NCI-H187 treated with DMSO at 0.1 percent for 48 hours (cell line): ENCODE measurements at places on chromosomes 13 and 19.

DNA sequence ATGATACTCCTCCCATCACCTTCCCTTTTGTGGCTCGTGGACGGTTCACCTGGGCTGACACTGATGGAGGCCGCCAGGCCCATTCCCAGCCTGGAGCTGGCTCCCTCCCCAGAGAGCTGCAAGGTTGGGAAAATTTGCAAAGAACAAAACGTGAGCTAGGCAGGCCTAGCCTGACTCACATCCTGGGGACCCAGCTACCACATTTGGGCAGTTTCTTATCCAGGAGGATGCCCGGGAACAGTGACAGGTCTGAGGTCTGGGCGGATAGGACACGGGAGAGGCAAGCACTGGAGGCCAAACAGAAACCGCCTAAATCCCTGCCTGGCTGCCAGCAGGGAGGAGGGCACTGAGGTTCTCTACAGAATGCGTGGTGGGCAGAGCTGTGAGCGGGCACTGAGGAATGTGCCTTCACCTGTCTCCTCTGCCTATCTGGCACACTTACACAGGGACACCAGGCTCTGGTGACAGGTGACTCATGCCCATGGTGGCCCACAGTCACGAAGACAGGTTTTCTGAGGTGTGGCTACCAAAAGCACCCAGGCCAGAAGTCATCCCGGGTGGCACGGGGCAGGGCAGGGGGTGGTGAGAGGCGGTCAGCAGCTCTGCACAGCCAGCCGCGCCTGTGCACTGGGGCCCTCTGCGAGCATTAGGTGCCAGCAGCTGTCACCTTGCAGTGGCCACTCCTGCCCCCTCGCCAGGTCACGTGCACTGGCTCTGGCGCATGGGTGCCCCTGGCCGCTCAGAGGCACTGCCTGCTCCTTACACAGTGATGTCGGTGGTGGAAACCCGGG, 23.2 kb downstream of the SH3GL1 start:
- DNase-seq = no peak

DNA sequence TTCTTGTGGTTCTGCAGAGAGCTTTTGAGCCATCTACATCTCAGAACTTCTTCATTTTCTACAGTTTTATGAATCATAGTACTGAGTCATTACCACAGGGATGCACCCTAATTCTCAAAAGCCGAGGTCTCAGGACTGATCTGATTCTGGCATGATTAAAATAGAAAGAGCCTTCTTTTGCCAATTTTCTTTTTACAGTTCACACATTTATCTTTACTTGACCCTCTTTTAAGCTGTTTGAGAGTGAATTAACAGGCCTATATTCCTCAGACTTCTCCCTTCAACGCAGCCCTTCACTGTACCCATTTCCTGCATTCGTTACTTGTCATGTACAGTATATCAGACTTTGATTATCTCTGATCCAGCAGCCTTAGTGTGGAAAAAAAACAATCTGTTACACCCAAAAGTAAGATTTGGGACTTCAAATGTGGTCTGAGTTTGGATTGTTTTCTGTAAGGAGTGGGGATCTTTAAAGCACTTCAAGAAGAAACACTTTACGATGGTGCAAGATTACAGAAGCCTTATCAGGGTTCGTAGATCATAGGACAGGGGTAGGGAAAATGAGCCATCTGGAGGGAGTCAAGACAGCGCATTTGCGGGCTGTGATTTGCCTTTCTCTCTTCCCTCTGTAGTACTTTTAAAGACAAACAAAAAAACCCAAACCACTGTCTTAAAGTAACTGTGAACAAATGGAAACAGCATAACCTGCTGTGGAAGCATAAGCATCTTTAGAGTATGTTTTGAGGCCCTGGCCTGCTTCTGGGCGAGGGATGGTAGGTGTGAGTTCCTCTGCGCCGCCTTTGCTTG, 15.3 kb upstream of the GPR183 start:
- DNase-seq = no peak

DNA sequence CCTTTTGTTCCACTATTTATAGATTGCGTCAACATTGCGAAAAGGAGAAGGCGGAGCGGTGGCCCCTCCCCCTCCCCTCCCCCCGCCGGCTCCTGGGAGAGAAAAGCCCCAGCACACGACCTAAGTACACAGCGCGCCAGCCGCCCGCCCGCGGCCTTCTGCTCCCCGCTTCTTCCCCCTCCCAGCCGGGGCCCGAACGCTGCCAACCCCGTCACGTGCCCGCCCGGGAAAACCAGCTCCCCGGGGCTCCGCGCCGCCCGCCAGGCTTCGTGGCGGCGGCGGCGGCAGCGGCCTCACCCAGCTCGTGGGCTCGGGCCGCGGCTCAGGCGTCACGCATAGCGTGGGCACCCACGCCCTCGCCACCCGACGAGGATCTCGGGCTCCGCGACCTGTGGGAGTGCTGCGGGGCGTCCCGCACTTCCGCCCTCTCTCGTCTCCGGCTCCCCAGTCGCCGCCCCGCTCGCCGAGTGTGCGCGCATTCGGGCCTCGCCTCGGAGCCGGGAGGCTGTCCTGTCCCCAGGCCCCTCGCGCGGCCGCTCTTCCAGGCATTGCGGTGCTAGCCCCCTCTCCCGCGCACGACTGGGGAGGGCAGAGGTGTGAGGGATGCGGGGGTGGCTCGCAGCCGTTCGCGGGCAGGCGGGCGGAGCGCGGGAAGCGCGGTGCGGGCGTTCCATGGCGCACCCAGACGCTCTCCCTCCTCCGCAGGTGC, 110.5 kb downstream of the KCNRG start:
- peak; percentile 72 for DNase-seq

GRCh38 chr19:30659638-30660037, 287.5 kb downstream of the ZNF536 start:
- DNase-seq = no peak

GRCh38 chr19:29927944-29928625, 14.0 kb upstream of the URI1 start:
- DNase-seq = no peak

DNA sequence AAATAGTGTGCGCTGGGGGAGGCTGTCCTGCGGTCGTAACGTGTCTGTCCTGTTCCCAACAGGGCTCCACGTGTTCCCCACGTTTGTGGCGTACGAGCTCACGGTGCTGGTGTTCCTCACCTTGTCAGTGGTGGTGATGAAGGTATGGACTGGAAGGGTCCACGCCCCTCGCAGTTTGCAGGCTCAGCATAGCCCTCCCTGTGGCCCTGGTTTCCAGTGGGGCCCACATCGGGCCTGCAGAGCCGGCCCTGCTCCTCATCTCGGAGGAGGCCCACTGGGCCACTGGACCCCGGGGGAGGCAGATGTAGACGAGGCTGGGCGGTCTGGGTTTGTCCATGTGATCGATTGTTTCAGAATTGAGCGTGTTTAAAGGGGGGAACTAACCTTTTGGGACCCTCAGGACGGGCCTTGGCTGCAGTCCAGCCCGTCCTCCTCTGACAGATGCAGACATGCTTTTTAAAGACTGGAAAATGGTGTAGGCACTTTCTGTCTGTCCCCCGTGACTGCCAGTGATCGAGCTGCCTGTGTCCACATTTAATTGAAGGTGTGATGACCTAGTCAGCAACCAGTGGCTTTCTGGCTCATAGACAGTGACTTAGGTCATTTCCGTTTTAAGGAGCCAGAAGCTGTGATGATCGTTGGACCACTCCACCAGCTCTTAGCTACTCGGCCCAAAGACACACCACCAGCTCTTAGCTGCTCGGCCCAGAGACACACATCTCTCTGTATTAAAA, 37.1 kb upstream of the TFDP1 start:
- no peak for DNase-seq

DNA sequence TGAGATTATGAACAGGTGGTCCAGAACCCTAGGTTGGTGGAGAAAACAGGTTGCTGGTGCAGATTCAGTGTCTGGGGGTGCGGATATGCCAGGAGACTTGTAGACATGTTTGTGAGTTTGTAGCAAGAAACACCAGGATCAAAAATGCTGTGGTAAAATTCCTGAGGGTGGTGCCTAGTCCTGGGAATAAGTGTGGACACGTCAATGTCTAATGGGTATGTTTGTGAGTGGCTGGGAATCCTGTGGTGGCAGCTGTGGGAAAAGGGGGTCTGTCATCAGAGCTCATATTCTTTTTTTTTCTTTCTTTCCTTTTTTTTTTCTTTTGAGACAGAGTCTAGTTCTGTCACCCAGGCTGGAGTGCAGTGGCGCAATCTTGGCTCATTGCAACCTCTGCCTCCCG, 7.2 kb downstream of the ZNF708 start:
- no peak for DNase-seq

DNA sequence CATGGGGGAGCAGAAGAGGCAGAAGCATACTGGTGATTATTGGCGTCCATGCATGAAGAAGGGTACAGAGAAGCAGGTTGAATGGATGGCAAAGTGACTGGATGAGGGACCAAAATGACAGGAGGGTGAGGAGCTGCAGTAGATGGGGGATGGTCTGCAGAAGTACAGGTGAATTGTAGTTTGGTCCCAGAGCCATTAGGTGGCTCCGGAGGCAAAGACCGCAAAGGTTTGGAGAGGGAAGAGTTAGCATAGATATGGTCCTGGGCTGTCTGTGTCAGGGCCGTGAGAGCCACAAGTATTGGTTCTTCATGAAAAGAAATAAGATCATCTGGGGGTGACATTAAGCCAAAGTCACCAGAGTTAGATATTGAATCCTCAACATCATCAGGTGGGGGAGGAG, 59.0 kb upstream of the ZNF726 start:
- no peak for DNase-seq

GRCh38 chr19:19280561-19280960, 7.5 kb upstream of the TM6SF2 start:
- DNase-seq = no peak

GRCh38 chr13:70835371-70835770, 727.1 kb upstream of the KLHL1 start:
- no peak for DNase-seq

DNA sequence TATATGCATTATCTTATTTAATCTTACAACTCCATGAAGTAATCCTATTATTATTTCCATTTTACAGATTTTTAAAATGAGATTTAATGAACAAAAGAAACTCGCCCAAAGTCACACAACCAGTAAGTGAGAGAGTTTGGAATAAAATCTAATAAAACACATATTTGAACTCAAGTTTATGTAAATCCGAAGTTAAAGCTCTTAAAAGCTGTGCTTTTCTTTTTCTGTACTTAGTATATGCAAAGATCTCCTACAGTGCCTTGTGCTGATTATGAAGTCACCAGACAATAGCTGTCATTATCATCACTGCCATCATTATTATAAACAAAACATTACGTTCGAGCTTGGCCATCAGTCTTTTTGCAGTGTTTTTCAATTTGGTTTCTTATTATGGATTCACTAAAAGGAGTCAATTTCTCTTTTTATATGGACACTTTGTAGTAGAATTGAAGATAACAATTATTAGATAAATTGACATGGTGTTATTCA, 29.7 kb upstream of the ENOX1 start:
- no peak for DNase-seq

DNA sequence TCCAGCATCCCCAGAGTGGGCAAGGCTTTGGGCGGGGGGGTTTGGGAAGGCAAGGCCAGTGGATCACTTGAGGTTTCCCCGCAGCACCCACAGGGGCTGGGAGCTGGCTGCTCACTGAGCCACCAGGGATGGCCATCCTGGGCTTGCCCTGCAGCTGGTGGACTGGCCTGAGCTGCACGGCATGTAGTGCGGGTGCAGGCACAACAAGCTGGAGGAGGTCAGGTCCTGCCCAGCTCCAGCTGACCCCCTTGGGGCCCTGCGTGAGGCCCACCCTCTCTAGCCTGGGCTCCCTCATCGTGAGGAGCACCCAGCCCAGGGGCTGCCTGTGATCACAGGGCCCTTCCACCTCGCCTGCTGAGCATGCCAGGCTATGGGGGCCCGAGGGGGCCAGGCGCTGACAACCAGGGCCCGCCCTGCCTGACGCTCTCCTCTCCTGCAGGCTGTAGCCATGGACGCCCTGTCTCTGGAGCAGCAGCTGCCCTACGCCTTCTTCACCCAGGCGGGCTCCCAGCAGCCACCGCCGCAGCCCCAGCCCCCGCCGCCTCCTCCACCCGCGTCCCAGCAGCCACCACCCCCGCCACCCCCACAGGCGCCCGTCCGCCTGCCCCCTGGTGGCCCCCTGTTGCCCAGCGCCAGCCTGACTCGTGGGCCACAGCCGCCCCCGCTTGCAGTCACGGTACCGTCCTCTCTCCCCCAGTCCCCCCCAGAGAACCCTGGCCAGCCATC, 22.9 kb downstream of the COMP start:
- no peak for DNase-seq

- no peak for DNase-seq
Observed at GRCh38 chr19:42149447-42150202, 17.4 kb upstream of the POU2F2 start.

GRCh38 chr13:90615767-90616166, 731.7 kb upstream of the MIR17HG start:
- no peak for DNase-seq

DNA sequence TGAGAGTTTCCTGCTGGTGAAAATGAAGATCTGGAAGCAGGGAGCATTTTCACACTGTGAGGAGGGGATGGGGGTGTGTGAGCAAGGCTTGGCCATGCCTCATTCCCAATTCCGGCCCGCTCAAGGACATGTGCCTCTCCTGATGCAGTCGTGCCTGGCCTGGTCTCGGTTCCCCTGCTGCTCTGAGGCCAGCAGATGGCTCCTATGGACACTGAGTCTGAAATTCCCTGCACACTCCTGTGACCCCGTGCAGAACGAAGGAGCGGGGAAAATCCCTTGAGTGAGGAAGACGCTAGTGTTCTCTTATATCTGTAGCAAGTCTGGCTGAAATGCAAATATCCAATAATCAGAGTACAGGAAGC, 363 bp upstream of the ZNF763 start:
- no peak for DNase-seq

GRCh38 chr13:113205428-113205931, 3.0 kb downstream of the PCID2 start:
- no peak for DNase-seq

DNA sequence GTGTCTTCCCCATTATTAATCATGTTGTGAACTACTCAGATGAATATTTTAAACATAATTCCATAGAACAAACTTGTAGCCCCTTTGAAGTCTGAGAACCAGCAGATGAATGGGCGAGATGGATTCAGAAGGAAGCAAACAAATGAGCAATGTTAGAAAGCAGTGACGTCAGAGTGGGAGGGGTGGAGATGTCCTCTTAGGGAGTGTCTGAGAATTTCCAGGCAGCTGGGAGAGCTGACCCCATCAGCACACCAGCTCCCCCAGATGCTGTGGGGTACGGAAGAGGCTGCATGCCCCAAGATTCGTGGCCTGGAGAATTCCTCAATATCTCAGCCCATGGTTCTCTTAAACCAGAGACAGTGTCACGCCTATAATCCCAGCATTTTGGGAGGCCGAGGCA, 68.6 kb downstream of the DPF1 start:
- no peak for DNase-seq

GRCh38 chr13:40231751-40232150, 434.7 kb downstream of the FOXO1 start:
- no peak for DNase-seq

- DNase-seq = no peak
Observed at GRCh38 chr13:63625869-63626268, 2210.2 kb upstream of the PCDH20 start.
